Gastrocnemius medialis (tissue), 4 donors: ENCODE measurements at places on chromosomes 2 and 18.
A peak's percentile ranks its signal among the peaks of the same experiment; 100 is the strongest.

DNA sequence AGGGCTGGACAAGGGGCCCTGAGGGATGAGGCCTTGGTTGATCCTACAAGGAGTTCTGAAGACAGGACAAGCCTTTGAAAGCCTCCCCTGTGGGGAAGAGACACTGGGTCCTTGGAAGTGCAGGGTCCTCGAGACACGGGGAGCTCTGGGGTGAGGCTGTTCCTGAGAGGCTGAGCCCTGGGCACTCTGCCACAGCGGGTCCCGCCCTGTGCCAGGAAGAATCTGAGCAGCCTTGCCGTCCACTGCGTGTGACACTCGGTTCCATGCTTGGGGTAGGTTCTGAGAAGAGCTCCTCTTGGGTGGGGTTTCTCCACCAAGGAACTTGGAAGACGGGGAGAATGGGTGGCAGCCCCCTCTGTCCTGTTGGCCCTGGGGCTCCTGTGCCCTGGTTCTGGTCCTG is 13.9 kb downstream of the SNTG2 start:
- H3K27me3 ChIP-seq = no peaks in the 10 kb centered on the region
- H3K4me3 ChIP-seq = no peak overlapping the region
- DNase-seq = no peak

GRCh38 chr2:220504938-220505503 is 877.6 kb downstream of the SLC4A3 start:
- no peaks in the 10 kb centered on the region for H3K4me1 ChIP-seq
- no peak overlapping the region for H3K4me3 ChIP-seq
- H3K36me3 ChIP-seq = no peaks in the 10 kb centered on the region
- no peak overlapping the region for H3K27ac ChIP-seq
- H3K27me3 ChIP-seq = no peaks in the 10 kb centered on the region
- DNase-seq = no peak

DNA sequence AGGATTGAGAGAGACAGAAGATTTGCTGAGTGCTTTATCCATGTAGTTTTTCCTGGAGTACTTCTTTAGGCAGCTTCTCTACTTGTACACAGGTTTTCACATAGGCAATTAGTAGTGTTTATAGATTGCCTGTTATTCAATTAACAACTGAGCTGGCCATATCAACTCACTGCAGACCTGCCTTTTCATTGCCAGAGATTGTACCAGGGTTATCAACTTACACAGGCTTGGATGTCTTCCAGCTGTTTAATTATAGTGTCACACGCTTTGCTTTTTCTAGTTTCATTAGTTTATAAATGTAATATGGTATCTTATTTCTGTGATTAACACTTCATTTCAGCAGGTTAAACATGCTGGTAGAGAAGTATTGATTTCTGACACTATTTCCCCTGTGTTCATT is 125.9 kb downstream of the GPD2 start:
- no peak overlapping the region for H3K4me3 ChIP-seq
- no peak for DNase-seq
- H3K27me3 ChIP-seq = no peaks in the 10 kb centered on the region

DNA sequence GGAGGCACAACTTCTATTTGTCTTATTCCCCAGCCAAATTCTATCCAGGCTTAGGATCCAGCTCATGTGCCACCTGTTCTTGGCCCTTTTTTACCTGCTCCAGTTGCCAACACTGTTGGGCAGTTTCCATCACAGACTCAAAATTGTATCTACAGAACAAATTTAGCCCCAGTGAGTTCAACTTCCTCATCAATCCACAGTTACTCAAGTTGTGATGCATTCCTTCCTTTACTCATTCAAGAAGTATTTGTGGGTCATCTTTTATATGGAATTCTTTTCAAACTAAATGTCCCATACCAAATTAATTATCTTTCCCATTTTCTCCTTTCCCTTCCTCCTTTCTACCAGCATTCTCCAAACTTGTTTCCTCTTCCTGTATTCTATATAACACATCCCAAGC is 12.7 kb upstream of the DDX18 start:
- H3K27ac ChIP-seq = no peak overlapping the region
- H3K27me3 ChIP-seq = peaks cover 14% of the 10 kb centered on the region
- no peak for DNase-seq
- H3K36me3 ChIP-seq = no peaks in the 10 kb centered on the region
- no peaks in the 10 kb centered on the region for H3K4me1 ChIP-seq
- no peak overlapping the region for H3K4me3 ChIP-seq

GRCh38 chr2:2735041-2735440 is 404.0 kb upstream of the MYT1L start:
- no peak overlapping the region for H3K4me3 ChIP-seq
- no peak overlapping the region for H3K27ac ChIP-seq
- no peaks in the 10 kb centered on the region for H3K27me3 ChIP-seq
- H3K36me3 ChIP-seq = no peaks in the 10 kb centered on the region
- no peak for DNase-seq
- no peaks in the 10 kb centered on the region for H3K4me1 ChIP-seq

DNA sequence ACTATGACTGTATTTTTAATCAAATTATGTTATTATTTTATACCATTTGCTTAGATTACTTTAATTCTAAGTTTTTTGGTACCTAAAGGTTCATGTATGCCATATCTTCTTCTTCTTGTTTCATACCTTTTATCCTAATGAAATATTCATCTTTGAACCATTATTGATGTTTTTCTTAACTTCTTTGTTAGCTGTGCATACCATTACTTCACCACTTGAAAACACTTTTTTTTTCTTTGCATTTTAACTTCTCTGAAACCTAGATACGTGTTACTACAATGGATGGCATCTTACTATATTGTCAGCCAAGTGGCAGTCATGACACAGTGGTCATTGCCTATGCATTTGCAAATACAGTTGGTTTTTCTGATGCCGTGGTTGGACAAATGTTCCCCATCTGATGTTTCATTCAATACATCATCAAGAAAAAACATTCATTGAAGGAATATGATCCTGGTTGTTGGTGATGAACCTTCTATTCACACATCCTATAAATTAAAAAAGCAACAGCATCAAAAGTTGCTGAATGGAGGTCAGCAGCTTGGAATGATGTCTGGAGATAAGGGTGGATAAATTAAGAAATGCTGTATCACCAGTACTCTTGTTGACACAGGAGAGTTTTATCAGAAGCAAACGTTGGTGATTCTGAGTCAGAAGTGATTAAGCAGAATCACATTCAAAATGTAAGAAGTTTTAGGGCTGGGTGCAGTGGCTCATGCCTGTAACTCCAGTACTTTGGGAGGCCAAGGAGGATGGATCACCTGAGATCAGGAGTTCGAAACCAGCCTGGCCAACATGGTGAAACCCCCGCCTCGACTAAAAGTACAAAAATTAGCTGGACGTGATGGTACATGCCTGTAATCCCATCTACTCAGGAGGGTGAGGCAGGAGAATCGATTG is 7.4 kb downstream of the IL36A start:
- DNase-seq = no peak
- H3K4me1 ChIP-seq = no peaks in the 10 kb centered on the region
- no peak overlapping the region for H3K27ac ChIP-seq
- H3K36me3 ChIP-seq = no peaks in the 10 kb centered on the region
- no peaks in the 10 kb centered on the region for H3K27me3 ChIP-seq

- no peak for DNase-seq
- no peak overlapping the region for H3K4me3 ChIP-seq
- H3K36me3 ChIP-seq = no peaks in the 10 kb centered on the region
- no peaks in the 10 kb centered on the region for H3K4me1 ChIP-seq
Measured at GRCh38 chr2:144162652-144163051, 357.3 kb downstream of the ZEB2 start.

DNA sequence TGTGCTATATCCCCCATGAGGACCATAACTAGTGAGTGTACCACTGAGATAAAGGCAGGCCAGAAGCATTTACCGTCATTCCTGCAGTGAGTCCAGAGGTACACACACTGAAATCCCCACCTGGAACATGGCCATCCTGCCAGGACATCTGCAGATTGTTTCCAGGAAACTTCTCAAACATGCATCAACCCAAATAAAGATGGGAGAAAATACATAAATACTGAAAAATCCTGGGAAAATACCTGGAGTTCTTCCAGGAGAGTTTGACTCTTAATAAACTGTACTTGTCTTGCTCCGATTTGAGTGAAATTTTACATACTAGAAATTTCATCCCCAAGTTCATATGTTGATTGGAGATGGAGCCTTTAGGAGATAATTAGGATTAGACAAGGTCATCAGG is 388.1 kb upstream of the KLHL29 start:
- no peak overlapping the region for H3K27ac ChIP-seq
- H3K4me3 ChIP-seq = no peak overlapping the region
- H3K27me3 ChIP-seq = no peaks in the 10 kb centered on the region
- DNase-seq = no peak
- H3K36me3 ChIP-seq = no peaks in the 10 kb centered on the region
- no peaks in the 10 kb centered on the region for H3K4me1 ChIP-seq

- no peaks in the 10 kb centered on the region for H3K27me3 ChIP-seq
- H3K27ac ChIP-seq = peak overlapping the region; percentile 13
- peaks cover 19% of the 10 kb centered on the region for H3K4me1 ChIP-seq
- no peaks in the 10 kb centered on the region for H3K36me3 ChIP-seq
- no peak for DNase-seq
- H3K4me3 ChIP-seq = no peak overlapping the region
Measured at GRCh38 chr18:12010187-12010802, 29.0 kb downstream of the IMPA2 start.

DNA sequence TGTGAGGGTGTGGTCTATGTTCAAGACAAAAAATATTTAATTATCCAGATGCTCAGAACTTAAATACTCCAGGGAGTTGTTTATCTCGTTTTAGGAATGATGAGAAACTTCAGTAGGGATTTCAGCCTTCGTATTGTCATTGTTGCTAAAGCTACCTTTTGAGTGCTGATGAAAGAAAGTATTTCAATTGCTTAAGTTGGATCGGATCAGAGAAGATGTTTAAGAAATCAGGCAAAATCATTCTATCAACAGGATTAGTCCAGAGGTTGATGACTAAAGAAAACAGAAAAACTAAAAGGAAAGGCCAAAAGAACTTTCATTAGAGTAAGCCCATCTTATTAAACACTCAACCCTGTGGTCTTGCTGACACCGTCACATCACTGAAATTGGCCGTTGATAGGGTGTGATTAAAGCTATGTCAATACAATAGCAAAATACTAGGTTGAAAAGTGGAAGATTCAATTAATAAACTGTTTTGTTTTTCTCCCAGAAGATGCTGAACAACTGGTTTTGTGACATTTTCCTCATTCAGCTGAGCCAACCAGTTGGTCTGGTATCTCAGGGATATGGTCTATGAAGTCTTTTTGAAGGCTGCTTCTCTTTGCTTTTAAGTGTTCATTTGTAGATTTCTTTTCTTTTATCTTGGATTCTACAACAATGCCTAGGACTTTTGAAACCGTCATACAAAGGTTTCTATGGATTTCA is 551.7 kb downstream of the SLC4A3 start:
- no peaks in the 10 kb centered on the region for H3K27me3 ChIP-seq
- H3K36me3 ChIP-seq = no peaks in the 10 kb centered on the region
- no peaks in the 10 kb centered on the region for H3K4me1 ChIP-seq
- DNase-seq = no peak
- no peak overlapping the region for H3K27ac ChIP-seq

DNA sequence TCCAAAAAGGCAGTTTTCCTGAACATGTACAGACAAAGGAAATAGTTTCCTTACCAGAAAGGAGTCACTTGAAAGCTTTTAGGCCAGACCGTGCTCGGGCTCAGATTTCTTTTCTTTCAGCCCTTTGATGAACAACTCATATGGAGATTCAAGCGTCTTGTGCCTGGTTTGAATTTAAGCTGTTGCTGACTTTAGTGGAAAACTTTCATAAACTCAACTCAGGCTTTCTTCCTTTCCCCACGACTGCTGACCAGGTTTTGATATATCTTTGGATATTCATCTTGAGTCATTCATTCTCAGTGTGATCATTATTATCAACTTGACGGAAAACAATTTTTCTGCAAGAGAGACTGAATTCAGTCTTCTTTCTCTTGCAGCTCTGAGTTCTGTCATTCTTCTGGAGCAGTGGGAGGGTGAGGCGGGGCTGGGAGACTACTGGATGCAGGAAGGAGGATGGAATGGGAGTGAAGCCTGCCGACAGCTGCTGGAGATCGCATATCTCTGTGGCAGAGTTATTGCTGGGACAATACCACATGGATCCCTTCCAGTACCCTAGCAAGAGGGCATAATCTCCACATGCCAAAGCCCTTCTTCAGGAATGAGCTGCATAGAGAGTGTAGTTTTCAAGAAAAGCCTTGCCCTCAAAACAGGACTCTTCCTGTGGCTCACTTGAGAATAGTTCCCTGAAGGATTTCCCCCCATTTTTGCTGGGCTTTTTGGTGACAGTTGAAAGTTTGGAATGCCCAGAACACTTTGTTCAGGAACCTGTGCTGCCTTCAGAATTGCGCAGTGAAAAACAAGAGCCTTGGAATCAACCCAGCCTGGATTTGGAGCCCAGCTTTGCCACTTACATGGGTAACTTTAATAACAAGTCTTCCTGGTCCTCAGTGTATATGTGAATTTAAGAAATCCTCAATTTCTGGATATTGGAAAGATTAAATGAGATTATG is 364.4 kb downstream of the ZNF521 start:
- peak; percentile 91 for DNase-seq
- H3K27me3 ChIP-seq = no peaks in the 10 kb centered on the region
- H3K4me3 ChIP-seq = peak overlapping the region; percentile 59

- no peaks in the 10 kb centered on the region for H3K27me3 ChIP-seq
- H3K36me3 ChIP-seq = no peaks in the 10 kb centered on the region
- H3K4me3 ChIP-seq = no peak overlapping the region
Measured at GRCh38 chr2:219016721-219017120, 23.5 kb upstream of the CRYBA2 start.

GRCh38 chr2:71372042-71372441 is 40.5 kb downstream of the ZNF638 start:
- H3K4me1 ChIP-seq = no peaks in the 10 kb centered on the region
- no peak overlapping the region for H3K27ac ChIP-seq
- no peak for DNase-seq
- no peaks in the 10 kb centered on the region for H3K36me3 ChIP-seq
- H3K27me3 ChIP-seq = no peaks in the 10 kb centered on the region

- no peak overlapping the region for H3K27ac ChIP-seq
- H3K4me1 ChIP-seq = no peaks in the 10 kb centered on the region
- no peak overlapping the region for H3K4me3 ChIP-seq
Measured at GRCh38 chr2:885230-886071, 65.2 kb upstream of the SNTG2 start.

GRCh38 chr2:36486521-36487044 is 111.4 kb downstream of the FEZ2 start:
- H3K36me3 ChIP-seq = peaks cover 13% of the 10 kb centered on the region
- H3K27ac ChIP-seq = peak overlapping the region; percentile 64
- DNase-seq = no peak

- no peak overlapping the region for H3K4me3 ChIP-seq
- no peaks in the 10 kb centered on the region for H3K4me1 ChIP-seq
- H3K36me3 ChIP-seq = no peaks in the 10 kb centered on the region
- H3K27ac ChIP-seq = no peak overlapping the region
- DNase-seq = no peak
Measured at GRCh38 chr2:188678882-188679281, 295.3 kb upstream of the COL3A1 start.

DNA sequence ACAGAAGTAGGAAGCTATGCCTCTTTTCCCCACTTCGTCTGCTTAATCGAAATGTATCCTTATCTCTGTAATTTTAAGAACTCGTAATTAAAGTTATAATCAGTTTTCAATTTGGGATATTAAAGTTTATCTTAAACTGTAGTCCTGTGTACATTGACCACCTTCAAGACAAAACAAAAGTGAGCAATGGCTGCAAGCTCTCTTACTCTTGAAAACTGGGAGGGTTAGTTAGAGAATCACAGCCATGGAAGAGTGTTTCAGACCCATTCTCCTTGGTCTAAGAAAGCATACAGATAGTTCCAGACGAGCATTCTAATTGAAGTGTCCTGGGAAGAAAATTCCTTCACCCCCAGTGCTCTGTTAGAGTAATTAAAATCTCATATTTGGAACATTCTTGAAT is 2.0 kb downstream of the KCMF1 start:
- peak overlapping the region; percentile 81 for H3K4me3 ChIP-seq
- peak overlapping the region; percentile 92 for H3K27ac ChIP-seq
- peaks cover 63% of the 10 kb centered on the region for H3K4me1 ChIP-seq
- no peaks in the 10 kb centered on the region for H3K27me3 ChIP-seq
